Activated gamma-delta T cell (primary cell): ENCODE measurements at places on chromosomes 6 and 20.

DNA sequence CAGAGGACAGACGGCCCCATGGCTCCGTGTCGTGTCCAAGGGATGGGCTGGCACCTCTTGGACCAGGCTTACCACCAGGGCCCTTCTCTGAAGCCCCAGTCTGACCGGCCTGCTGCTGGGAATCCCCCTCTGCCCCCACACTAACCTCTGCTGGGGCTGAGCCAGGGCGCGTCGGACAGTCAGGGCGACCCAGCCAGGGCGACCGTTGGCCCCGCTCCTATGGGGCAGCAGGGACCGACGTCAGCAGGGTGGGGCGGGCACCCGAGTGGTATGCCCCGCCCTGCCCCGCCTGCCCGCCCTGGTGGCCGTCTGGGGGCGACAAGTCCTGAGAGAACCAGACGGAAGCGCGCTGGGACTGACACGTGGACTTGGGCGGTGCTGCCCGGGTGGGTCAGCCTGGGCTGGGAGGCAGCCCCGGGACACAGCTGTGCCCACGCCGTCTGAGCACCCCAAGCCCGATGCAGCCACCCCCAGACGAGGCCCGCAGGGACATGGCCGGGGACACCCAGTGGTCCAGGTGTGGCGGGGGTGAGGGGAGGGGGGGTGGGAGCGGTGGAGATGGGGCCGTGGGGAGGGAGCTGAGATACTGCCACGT lies at the start of gene SLC17A9:
TSS of gene SLC17A9 (plus strand) at position 337 of the 595 bp plus-strand sequence. CDS start at position 459, 122 bp downstream.
- peak; percentile 55 for DNase-seq

DNA sequence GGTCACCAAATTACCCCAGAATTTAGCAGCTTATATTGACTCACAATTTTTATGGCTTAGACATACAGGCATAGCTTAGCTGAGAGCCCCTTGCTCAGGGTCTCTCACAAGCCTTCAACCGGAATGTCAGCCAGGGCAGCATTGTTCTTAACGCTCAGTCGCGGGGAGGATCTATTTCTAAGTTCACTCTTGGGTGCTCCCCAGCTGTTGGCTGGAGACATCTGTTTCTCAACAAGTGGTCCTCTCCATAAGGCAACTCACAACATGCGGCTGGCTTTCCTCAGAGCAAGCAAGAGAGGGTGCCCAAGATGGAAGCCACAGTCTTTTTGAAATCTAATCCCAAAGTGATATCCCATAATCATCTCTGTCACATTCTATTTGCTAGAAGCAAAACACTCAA lies 46.6 kb downstream of the SLX4IP start:
- DNase-seq, result no peak

- DNase-seq, result no peak
These were observed 170.5 kb downstream of the GPX5 start for GRCh38 chr6:28696167-28696566.

- no peak for DNase-seq
These were observed 55.5 kb upstream of the SMLR1 start for GRCh38 chr6:130771741-130772140.

GRCh38 chr6:118860880-118861279 lies 33.1 kb upstream of the ASF1A start:
- DNase-seq, result no peak

- no peak for DNase-seq
These were observed 11.0 kb downstream of the ROS1 start for GRCh38 chr6:117414770-117415169.

DNA sequence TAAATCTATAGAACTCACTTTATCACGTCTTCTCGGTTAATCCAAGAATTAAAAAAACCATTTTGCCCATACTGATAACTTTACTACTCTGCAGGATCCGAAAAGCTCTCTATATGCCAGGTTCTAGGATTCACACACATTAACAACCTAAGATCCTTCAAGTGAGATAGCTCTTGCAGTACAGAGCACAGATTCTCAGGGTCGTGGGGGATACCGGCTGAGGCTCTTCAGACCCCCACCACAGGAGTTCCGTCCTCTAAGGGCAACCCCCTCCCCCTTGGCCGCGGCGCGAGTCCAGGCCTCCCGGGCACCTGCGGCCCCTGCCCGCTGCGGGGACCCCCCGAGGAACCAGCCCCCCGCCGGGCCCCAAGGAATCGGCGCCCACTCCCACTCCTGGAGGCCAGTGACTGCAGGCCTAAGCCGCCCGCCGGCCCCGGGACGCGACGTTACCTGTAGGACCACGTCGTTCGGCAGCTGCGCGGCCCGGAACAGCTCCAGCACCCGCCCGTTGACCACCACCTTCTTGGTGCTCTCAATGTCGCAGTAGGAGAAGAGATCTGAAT lies 892 bp downstream of the REPS1 start:
- DNase-seq, result no peak

- DNase-seq, result no peak
These were observed 306.2 kb upstream of the NT5E start for GRCh38 chr6:85143676-85144075.

DNA sequence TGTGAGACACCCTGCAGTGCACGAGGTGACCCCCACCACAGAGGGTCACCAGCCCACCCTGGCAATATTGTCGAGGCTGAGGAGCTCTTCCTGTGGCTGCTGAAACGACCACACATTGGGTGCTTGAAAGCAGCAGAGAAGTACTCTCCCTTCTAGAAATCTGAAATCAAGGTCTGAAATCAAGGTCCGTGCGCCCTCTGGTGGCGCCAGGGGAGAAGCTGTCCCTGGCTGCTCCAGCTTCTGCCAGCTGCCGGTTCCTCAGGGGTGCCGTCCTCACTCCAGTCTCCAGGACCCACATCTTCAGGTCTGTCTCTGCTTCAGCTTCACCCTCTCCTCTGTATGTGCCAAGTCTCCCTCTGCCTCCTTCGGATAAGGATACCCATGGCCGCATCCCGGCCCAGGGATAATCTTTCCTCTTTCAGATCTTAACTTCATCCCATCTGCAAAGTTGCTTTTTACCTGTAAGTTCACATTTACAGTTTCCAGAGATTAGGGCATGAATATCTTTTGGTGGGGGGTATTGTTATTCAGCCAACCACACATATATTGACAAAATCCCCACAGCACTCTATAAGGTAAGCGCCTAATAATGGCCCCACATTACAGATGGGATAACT lies 108.3 kb upstream of the PHACTR3 start:
- peak; percentile 16 for DNase-seq

DNA sequence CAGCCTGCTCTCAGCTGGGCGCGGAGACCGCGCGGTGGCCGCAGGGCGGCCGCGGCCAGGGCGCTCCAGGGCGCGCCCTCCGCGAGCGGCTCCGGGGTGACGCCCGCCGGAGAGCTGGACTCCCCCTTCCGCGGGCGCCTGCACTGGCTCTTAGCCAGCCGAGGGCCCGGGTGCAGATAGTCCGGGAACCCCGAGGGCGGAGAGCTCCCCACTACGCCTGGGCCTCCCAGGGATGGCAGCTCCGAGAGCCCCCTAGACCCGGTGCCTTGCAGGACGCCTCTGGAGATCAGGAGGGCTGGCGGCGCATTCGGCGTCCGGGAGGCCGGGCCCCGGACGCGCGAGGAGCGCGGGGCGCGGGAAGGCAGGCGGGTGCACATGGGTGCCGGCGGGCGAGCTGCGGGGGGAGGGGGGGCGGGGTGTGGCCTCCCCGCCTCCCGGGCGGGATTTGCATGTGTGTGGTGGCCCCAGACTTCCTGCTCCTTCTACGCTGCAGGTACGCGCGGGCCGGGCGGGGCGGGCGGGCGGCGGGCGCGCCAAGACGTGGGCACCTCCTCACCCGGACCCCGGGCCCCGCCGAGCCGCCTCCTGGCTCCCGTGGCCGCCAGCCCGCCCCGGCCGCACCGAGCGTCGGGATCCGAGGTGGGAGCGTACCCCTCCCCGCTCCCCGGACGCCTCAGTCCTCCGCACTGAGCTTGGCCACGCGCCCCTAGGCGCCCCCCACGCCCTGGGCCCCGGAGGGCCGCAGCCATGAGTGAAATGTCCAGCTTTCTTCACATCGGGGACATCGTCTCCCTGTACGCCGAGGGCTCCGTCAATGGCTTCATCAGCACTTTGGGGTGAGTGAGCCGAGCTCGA lies at the start of gene ITPR3:
TSS of gene ITPR3 (plus strand) at position 467 of the 855 bp plus-strand sequence. CDS start at position 748, 281 bp downstream.
- peak; percentile 67 for DNase-seq

- DNase-seq, result no peak
These were observed 74.9 kb upstream of the CLDN20 start for GRCh38 chr6:155188707-155189496.

- no peak for DNase-seq
These were observed 14.2 kb upstream of the PREX1 start for GRCh38 chr20:48841875-48842529.

DNA sequence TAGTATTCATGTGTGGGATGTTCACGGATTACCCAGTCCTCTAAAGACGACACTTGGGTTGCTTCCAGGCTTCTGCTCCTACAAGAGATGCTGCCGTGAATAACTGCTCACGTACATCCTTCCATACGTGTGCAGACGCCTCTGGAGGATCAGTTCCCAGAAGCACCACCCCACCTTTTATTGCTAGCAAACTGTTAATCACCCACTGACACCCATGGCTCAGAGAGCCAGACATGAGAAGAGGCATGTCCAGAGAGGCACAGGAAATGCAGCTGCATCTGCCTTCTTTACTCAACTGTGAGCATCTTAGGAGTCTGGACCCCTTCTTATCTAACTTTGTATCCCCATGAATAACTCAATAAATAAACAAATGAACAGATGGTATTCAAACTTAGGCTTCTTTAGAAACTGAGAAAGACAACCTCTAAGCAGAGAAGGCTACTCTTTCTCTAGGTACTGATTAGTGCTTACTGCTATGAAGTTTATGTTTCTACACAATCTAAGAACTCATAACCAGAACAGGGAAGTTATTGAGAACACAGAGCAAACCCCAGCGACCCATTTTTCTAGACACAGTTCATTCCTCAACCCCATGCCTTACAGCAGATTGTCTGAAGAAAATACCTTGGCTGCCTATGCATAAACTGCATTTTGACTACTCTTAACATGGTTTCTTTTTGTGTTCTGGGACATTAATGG lies 228.7 kb upstream of the RREB1 start:
- no peak for DNase-seq

- no peak for DNase-seq
These were observed 23.6 kb downstream of the BNIP5 start for GRCh38 chr6:36312854-36313648.

GRCh38 chr20:22836211-22836610 lies 198.9 kb upstream of the SSTR4 start:
- DNase-seq, result no peak

GRCh38 chr6:1821513-1822183 lies 211.9 kb downstream of the FOXC1 start:
- no peak for DNase-seq

DNA sequence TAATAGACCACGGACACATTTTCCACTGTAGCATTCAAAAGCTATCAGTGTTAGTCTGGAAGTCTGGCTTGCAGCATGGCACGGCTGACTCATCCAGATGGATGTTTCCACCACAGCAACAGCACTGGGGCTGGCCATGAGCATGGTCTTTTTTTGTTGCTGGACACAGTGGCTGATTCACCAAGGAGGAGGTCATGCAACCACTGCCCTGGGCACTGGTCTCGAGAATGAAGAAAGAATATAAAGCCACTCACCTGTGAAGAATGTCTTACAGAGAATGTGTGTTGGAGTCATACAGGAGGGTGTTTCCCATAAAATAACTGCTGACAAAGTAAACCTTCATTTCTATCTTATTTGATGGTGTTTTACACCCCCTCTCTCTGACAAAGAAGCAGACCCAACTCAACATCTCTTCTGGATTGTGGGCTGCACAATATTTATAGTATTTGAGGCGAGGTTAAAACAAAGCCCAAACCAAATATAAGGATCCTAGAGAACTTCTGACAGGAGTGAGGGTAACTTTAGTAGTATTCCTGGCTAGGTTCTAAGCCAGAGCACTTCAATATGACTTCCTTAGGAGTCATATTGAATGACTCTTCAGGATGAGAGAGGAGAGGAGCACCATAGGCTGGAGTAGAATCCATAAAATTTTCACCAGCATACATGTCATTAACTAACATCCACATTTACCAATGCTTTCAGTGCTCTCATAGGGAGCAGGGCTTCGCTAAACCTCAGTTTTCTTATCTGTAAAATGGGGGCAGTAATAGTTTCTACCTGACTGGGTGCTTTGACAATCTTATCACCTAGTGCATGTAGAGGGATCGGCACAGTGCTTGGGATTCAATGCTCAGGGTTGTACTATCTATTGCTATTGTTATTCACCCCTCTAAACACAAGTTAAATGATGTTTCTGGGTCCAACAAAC lies 121.4 kb downstream of the KIF13A start:
- DNase-seq, result no peak

DNA sequence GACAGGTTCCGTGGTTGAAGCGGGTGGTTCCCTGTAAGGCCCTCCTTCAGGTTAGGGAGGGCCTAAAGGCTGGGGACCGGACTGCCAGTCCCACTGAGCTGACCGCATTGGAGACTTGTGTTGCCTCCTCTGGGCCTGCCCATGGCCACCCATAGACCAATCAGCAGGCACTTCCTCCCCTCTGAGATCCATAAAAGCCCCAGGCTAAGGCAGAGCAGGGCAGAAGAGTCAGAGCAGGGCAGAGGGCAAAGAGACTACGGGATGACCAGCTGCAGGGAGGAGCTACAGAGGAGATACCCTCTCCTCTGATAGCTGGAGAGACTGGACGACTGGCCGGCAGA lies 537.4 kb downstream of the TENT5A start:
- no peak for DNase-seq

GRCh38 chr20:23227274-23227673 lies 123.3 kb upstream of the NXT1 start:
- no peak for DNase-seq

DNA sequence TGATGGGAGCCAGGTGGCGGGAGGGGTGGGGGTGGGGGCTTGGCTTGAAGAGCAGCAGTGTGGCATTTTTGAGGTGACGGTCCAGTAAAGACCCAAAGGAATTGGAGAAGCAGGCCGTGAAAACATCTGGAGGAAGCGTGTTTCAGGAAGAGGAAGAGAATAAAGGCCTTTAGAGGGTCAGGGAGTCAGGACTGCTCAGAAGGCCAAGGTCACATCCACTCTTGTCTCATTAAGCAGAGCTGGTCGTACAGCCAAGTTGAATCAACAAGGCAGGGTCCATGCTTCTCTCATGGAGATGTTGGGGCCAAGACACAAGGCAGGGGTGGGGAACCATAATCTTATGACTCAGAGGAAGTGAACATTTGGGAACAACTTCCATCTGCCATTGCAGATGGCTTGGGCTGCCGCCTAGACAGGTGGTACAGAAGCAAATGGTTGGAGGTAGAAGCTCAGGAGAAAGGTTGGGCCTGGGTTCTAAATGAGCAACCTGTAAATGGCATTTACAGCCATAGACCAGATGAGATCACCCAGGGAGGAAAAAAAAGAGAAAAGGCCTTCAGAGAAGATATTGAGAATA lies 179.6 kb downstream of the TTLL2 start:
- no peak for DNase-seq

DNA sequence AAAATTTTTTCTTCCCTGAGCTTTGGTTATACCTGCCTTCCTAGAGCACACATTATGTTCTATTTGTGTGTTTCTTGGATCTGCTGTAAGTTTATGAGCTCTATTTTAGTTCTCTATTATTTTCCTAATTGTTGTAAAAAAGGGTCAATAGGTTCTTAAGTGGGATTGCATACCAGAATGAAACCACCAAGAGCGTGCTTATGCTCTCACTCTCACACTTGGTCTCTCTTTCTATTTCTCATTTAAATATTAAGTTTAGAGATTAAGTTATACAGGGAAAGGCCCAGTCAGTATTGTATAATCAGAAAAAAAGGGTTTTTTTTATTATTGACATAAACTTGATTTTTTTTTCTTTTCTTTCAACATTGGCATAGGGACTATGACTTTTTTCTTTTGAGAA lies 96.8 kb downstream of the RIMS1 start:
- no peak for DNase-seq
